ENCODE measurements at places on chromosomes 5 and 9. TPM values are rescaled to one million over a fixed set of nuclear protein-coding genes. Genes with fewer than 3 reads are reported as not detected.

GRCh38 chr5:168165221-168165914 lies 126.1 kb upstream of the WWC1 start:
- no peak for DNase-seq

Gene COL5A1
- polyA plus RNA-seq, result 95.0 TPM

DNA sequence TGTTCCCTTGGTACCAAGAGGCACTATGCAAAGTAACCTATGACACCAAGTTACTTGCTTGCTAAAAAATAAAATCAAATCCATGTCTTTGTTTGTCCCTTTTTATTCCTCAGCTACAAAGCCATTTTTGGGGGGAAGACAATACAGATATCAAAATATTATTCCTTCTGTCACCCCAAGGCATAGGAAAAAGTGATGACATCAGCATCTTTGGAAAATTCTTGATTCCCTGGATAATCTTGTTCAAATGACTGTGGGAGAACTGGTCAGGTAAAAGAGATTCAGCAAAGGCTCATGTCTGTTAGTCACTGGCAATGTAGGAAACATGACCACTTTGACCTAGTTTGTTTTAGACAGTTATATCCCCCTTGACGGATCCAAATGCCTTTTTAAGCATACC lies 373.1 kb downstream of the MAT2B start:
- no peak for DNase-seq

DNA sequence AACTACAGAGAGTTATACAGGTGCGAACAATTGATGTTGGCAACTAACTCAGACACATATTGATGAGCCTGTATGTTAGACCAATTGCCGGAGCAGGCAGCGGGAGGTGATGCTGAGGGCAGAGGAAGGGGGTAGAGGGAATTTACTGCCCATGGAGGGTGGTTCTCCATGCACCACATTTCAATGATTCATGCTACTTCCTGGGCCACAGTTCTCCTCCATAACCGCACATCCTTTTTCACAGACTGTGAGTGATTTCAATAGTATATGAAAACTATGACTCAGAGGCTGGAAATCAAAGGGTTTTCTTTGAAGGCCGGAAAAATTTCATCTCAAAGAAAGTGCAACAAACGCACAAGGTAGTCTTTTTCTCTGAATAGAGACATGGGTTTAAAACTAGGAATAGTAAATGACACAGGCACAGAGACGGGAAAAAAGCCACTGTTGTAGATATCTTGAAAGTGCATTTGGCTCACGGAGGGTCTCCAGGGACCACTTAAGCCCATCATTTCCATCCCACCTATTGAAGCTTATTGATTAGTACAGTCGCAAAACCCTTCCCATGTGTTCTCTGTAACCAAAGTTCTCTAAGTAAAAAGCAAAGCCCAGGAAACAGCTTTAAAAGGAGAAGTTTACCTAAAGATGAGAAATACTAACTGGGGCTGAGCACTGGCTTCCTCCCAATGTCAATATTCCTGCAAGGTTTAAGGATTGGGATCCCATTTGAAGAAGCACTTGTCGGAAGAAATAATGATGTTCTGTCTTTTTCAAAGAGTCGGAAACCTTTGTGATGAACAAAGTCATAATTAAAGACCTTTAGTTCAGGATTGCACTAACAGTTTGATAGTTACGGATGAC lies 28.0 kb upstream of the ADAM19 start:
- no peak for DNase-seq

Gene SGCD
- polyA plus RNA-seq, result 4.9 TPM

- DNase-seq, result no peak
These were observed 148.1 kb downstream of the KDM4C start for GRCh38 chr9:6905850-6906375.

GRCh38 chr9:98612061-98612752 lies 96.5 kb downstream of the GABBR2 start:
- DNase-seq, result no peak

Gene GCNT4
- polyA plus RNA-seq, result 13.0 TPM

- DNase-seq, result no peak
These were observed 87.5 kb upstream of the SSBP2 start for GRCh38 chr5:81838307-81838906.

GRCh38 chr5:73188764-73189531 lies 16.0 kb downstream of the TMEM174 start:
- DNase-seq, result no peak

Gene RNF183
- polyA plus RNA-seq, result 7.0 TPM

Gene TOMM5
- polyA plus RNA-seq, result 136 TPM

DNA sequence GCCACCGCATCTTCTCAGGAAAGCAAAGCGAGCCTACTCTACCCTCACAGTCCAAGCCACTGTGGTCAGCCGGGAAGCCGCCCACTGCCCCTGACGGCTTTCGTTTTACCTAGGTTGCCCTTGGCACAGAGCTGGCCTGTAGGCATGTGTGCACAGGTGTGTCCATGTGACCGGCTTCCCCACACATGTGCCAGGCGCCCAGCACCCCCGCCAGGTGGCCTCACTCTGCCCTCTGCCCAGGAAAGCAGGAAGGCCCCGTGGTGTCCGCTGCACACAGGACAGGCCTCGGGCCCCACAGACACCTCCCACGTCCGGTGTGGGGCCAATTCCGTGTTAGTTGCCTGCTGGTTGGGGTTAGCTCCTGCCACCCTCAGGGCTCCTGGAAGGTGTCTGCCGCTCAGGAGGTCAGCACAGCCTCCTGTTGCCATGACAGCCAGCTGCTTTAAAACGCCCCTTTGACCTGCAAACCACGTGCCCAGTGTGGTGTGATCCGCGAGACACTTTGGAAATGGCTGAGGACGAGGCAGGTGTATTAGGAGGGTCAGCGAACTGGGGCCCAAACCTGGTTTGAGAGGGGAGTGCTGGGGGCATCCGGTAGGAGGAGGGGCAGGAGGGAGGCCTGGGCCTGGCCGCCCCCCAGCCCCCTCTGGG lies 28.7 kb downstream of the TPPP start:
- no peak for DNase-seq

- DNase-seq, result no peak
These were observed 178.0 kb downstream of the YIPF5 start for GRCh38 chr5:143992496-143992895.

Gene SLC2A8
- 22.8 TPM for polyA plus RNA-seq

Gene TAF11L10
- polyA plus RNA-seq, result not detected

DNA sequence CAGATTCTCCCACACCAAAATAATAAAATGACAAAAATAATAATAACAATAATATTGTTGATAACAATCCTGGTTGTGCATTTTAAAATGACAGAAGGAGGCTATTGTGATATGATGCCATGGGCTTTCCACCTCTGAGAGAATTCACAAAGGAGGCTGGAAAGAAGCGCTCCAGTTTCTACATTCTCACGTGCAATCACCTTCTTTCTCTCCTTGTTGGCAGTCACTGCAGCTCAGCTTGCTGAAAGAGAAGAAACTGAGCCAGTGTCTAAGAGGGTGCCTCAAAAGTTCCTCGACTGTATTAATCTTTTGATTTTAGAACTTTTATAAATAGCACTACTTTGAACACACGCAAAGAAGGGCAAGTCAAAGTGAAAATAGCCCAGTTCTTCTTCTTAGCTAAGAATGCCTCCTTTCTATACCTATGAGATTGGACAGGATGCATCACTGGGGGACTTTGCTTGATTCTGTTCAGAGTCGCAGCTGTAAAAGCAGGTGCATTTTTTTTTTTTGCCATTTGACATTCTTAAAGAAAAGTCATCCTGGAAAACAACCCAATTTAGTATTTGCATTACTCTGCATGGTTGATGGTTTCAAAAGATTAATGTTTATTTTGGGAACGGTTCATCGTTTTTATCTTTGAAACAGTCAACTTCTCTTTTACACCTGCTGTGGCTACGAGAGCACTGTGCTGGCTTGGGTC lies 12.4 kb upstream of the SUB1 start:
- DNase-seq, result no peak

DNA sequence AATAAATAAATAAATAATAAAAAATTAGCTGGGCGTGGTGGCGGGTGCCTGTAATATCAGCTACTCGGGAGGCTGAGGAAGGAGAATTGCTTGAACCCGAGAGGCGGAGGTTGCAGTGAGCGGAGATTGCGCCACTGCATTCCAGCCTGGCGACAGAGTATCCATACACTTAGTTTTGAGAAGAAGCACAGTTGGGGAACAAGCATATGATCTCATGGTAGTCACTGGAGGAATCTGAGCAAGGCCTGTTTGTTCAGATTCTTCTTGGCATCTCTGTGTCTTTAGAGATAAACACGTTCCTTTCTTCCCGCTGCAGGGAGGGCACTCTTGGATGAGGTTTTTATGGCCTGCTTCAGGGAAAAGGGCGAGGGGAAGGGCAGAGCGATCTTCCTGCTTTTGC lies 15.6 kb upstream of the DENND1A start:
- no peak for DNase-seq

Gene FXN
- polyA plus RNA-seq, result 20.2 TPM

- no peak for DNase-seq
These were observed 86.0 kb downstream of the ZFAND5 start for GRCh38 chr9:72278959-72279358.

- DNase-seq, result no peak
These were observed 893 bp upstream of the SH2D3C start for GRCh38 chr9:127779136-127779981.

Gene PTRH1
- polyA plus RNA-seq, result 7.4 TPM

Gene SIT1
- polyA plus RNA-seq, result 0.30 TPM

Gene PCDHGC4
- polyA plus RNA-seq, result 3.0 TPM

Gene FGD3
- 5.1 TPM for polyA plus RNA-seq

DNA sequence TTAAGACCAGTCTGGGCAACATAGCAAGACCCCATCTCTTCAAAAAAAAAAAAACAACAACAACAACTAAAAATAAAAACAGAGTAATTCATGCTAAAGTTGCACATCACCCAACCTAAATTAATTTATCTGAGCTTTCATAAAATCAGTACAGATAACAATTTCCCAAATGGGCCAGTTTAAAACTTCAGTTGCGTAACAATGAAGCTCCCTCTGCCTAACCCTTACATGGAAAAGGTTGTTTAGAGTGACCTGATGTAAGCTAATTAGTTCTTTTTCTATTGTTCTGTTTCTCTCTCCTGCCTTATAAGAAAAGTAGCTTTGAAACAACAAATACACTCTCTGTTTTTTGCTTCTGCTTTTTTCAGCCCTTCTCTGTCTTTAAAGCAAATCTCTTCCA lies 46.2 kb upstream of the SLC28A3 start:
- DNase-seq, result no peak

- DNase-seq, result no peak
These were observed 1.7 kb upstream of the AIF1L start for GRCh38 chr9:131094622-131095021.

Gene ACSL6
- 2.1 TPM for polyA plus RNA-seq

Gene TAF1L
- 0.03 TPM for polyA plus RNA-seq

Gene C5orf58
- polyA plus RNA-seq, result 0.11 TPM

DNA sequence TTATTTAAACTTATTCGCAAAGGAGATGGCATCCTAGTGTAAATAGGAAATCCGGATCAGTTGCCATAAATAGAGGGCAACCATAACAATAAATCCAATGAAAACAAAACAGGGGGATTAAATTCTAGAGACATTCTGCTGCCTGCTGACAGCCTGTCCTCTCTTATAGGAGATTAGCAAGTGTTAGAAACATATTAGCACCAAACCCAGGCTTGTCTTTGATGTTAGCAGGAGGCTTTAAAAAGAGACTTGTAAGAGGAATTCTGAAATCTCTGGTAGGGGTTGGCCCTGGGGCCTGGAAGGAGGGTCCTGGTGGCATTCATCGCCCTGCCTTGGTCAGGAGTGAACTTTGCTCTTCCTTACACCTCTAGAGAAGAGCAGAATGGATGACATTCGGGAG lies 21.6 kb downstream of the NDST1 start:
- DNase-seq, result no peak

- no peak for DNase-seq
These were observed 330.3 kb downstream of the TRIM36 start for GRCh38 chr5:114839360-114839759.

Gene PCDHGC3
- 152 TPM for polyA plus RNA-seq

DNA sequence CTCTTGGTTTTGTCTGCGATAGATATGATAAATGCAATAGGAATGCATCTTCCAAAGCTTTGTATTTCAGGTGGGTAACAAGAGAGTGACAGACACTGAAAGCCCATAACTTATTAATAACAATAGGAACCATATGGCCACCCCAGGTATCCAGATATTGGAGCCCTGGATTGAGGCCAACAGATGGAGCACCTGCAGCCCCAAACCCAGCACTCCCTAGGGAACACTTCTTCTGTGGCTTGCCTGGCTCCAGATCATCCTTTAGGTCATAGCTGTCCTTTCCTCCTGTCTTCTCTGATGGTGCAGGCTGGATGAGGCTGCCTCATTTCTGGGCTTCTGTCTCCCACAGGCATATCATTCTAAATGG lies 5.0 kb upstream of the IL3 start:
- DNase-seq, result no peak

Gene ARID3C
- 0.21 TPM for polyA plus RNA-seq

GRCh38 chr5:170486371-170486770 lies 17.4 kb upstream of the KCNIP1 start:
- no peak for DNase-seq

GRCh38 chr5:125017796-125018195 lies 271.4 kb upstream of the ZNF608 start:
- DNase-seq, result no peak

- DNase-seq, result no peak
These were observed 63.6 kb downstream of the SNX18 start for GRCh38 chr5:54580997-54581811.

DNA sequence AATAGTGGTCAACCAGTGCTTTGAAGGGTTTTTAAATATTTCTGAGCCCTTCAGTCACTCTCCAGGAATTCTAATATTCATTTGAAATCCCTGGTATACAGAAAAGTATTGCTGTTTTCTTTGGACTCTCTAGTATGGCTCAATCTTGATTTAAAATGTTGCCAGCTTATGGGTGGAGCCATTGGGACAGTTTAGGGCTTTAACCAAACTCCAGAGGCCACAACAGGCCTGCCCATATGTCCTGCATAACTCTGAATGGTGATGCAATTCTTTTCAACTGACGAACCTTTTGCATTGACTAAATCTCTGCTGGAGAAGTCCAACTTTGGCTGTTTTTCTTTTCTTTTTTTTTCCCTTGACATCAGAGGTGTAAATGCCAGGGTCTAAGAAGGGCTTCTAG lies 10.3 kb upstream of the ANKHD1 start:
- DNase-seq, result no peak

DNA sequence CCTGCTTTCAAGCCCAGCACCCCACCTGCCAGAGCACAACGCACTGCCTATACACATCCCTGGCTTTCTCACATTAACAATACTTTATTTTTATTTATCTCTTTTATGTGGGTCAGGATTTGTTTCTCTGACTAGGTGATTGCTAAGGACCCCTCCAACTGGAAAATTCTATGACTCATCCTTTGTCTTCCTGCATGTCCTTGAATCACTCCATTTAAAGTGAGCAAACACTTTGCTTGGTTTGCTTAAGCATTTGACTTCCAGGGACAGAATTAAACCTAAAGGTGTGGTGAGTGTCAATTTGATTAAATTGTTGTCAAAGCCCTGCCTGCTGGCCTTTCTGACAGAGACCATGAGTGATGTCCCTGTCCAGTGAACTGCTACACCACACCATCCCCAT lies 536.5 kb upstream of the BRINP1 start:
- DNase-seq, result no peak

DNA sequence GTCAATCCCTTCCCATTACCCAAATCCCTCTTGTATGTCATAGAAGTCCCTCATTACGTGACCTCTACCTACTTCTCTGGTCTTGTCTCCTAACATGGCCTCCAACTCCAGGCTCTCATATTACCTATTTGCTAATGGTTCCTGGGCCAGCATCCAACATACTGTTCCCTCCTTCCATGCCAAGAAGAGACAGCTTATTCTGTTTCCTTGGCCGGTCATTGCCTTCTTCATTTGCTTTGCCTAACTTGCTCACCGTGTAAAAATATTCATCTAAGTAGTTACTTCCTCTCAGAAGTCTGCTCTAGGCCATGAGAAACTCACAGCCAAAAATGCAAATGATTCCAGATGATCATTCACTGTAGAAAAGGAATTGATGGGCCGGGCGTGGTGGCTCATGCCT lies 8.9 kb upstream of the IL6ST start:
- DNase-seq, result no peak
